ENCODE measurements at places on chromosomes 12 and 14. TPM values are rescaled to one million over a fixed set of nuclear protein-coding genes. Genes with fewer than 3 reads are reported as not detected.

Gene HVCN1
- total RNA-seq = 13.8 TPM

Gene CMTM5
- total RNA-seq = not detected

Gene ATXN7L3B
- 25.4 TPM for total RNA-seq

Gene REC8
- 27.8 TPM for total RNA-seq

Gene PLEKHG3
- total RNA-seq = 6.2 TPM

Gene OVCH1
- total RNA-seq = not detected

Gene LALBA
- total RNA-seq = not detected

Gene ANO2
- total RNA-seq = not detected

Gene SCNN1A
- 0.05 TPM for total RNA-seq

Gene PLD4
- 0.10 TPM for total RNA-seq

Gene TSPAN19
- total RNA-seq = not detected

Gene LRRC10
- not detected for total RNA-seq

Gene PLEKHG7
- total RNA-seq = not detected

Gene PSMB5
- 148 TPM for total RNA-seq

Gene DNAH10
- total RNA-seq = 0.31 TPM

Gene SPIC
- total RNA-seq = not detected

Gene PZP
- not detected for total RNA-seq

Gene CISTR
- not detected for total RNA-seq

Gene CPM
- 61.5 TPM for total RNA-seq

Gene GPR68
- 5.4 TPM for total RNA-seq

Gene TSPAN11
- not detected for total RNA-seq

Gene WDHD1
- total RNA-seq = 53.8 TPM

Gene RTL1
- not detected for total RNA-seq

Gene PIWIL1
- total RNA-seq = not detected

Gene TOMM20L
- total RNA-seq = not detected

Gene DNAJC22
- 0.16 TPM for total RNA-seq

Gene ACVRL1
- total RNA-seq = not detected

Gene TPPP2
- total RNA-seq = not detected

Gene GALNT9
- total RNA-seq = not detected

Gene AQP5
- total RNA-seq = not detected

Gene MORN3
- total RNA-seq = 0.61 TPM

Gene TAS2R20
- total RNA-seq = 2.1 TPM

Gene SAMD4A
- 1.8 TPM for total RNA-seq

Gene GPRC5A
- not detected for total RNA-seq

Gene IL26
- 8.1 TPM for total RNA-seq

Gene TEX52
- total RNA-seq = 0.17 TPM

Gene AGAP2
- 33.4 TPM for total RNA-seq

Gene MYL2
- not detected for total RNA-seq

Gene SLC17A8
- not detected for total RNA-seq

Gene KLHDC1
- total RNA-seq = 0.93 TPM

Gene ASCL1
- 0.08 TPM for total RNA-seq

Gene ARHGEF25
- 1.5 TPM for total RNA-seq

Gene KCNC2
- total RNA-seq = not detected

Gene DYNC1H1
- 254 TPM for total RNA-seq

Gene ZC2HC1C
- total RNA-seq = 0.71 TPM

Gene BBOF1
- 0.51 TPM for total RNA-seq

Gene KRT77
- not detected for total RNA-seq

Gene RAB35
- total RNA-seq = 89.2 TPM

Gene TRIM9
- total RNA-seq = 0.31 TPM

Gene KRT82
- total RNA-seq = not detected

Gene ESPL1
- total RNA-seq = 61.2 TPM

Gene NANOG
- not detected for total RNA-seq

Gene TMEM121
- total RNA-seq = 11.7 TPM

Gene ADAM21
- not detected for total RNA-seq

Gene TMEM253
- not detected for total RNA-seq

Gene LRTM2
- total RNA-seq = not detected

Gene RAD51AP1
- 34.1 TPM for total RNA-seq

Gene SLC4A8
- total RNA-seq = 2.6 TPM

Gene WIF1
- total RNA-seq = not detected
